ENCODE measurements at places on chromosomes 2 and 18.

GRCh38 chr2:191115804-191116203 is 35.0 kb downstream of the STAT4 start:
- no peak for DNase-seq

DNA sequence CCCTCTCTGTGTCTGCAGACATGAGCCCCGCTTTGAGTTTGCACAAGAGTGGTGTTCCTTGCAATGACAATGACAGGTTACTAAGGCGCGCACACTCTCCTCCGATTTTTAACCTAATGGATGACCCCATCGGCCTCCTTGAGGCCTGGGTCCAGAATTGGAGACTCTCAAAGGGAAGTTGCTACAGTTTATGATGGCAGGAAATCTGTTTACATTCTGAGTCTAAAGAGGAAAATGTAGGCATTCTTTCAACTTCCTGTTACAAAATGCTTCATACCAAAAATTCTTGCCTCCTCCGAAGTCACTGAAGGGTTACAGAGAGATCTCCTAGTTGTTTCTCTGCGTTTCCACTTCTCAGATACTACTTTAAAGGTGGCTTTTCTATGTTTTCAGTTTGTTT is 225.3 kb upstream of the AGAP1 start:
- no peak for DNase-seq

DNA sequence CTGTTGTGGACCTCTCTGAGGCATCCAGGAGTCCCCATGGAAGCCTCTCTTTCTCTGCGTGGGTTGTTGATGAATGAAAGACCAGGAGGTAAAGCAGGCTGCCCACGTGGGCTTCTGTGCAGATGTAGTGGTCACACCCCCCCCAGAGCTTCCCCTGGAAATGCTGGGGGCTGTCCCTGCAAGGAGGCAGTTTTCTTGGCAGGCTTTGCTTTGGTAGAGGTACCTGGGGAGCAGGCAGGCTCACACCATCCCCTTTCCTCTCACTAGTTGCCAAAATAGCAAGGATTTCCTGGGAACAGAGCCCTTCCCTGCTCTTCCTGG is 97.6 kb upstream of the MAP3K20 start:
- DNase-seq, result no peak

- no peak for DNase-seq
Observed at GRCh38 chr2:146246002-146246735, 1598.7 kb upstream of the ACVR2A start.

DNA sequence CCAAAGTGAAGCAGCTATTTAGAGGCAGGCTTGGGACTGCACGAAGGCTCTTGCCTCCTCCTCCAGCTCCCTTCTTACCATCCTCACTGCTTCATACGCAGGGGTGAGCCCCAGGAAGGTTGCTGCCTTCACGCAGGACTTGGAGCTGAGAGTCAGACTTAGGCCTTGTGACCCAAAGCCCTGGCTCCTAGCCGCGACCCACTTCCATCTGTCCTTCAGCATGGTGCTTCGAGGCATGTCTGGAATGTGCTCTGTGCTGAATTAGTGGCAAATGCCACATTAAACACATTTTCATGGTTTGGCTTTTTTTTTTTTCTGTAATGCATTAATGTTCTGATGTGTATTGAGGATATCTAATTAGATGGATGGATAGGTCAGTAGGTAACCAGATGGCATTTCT is 37.5 kb downstream of the ITGB1BP1 start:
- DNase-seq, result no peak

GRCh38 chr2:112869258-112869842 is 32.8 kb upstream of the IL1B start:
- DNase-seq, result no peak

DNA sequence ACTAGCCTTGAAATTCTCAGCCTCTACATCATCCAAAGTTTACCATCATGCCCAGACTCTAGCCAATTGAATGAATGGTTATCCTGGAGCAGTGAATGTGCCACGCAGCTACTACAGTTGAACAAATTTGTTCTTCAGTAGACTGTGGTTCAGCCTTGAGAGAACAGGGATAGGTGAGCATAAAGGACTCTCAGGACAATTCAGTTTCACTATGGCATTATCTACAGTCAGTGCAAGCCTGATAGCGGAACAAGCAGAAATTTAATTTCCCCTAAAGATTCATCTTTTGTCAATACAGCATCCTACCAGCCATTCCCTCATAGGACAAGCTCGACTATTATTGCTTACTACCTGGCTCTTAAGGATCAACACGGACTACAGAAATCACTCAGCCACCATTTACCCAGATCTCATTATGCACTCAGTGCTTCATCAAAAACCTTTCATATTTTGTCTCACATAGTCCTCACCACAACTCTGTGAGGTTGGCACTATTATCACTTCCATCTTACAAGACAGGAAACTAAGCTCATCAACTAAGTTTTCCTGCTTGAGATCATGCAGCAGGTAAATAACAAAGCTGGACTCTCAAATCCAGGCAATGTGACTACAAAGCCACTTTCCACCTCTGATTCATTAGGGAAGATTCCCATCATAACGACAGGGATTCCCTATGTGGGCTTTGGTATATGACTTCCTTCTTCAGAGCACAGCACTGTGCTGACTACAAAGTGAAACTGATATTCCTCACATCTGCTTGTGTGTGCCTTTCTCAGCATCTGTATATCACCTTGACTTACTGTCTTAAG is 181.5 kb upstream of the ACVR2A start:
- DNase-seq, result no peak

- no peak for DNase-seq
Observed at GRCh38 chr2:19174176-19174575, 184.2 kb downstream of the OSR1 start.

GRCh38 chr2:97761192-97761591 is 47.8 kb downstream of the ZAP70 start:
- DNase-seq, result no peak

DNA sequence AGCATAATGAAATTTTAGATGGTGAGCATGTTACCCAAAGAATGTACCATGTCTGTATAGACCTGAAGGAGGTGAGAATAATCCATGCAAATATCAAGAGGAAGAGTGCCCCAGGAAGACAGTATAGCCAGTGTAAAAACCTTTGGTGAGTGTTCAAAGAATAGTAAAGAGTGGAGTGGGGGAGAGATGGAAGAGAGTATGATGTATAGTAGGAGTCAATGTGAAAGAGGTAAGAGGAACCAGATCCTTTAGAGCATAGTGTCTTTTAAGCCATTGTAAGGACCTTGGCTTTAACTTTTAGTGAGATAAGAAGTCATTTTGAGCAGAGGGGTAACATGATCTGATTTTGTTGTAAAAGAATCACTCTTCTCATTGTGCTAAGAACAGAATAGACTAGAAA is 1052.3 kb upstream of the ZEB2 start:
- no peak for DNase-seq

- no peak for DNase-seq
Observed at GRCh38 chr18:26827581-26827980, 37.9 kb downstream of the AQP4 start.

- no peak for DNase-seq
Observed at GRCh38 chr2:69659941-69660483, 16.5 kb upstream of the AAK1 start.

DNA sequence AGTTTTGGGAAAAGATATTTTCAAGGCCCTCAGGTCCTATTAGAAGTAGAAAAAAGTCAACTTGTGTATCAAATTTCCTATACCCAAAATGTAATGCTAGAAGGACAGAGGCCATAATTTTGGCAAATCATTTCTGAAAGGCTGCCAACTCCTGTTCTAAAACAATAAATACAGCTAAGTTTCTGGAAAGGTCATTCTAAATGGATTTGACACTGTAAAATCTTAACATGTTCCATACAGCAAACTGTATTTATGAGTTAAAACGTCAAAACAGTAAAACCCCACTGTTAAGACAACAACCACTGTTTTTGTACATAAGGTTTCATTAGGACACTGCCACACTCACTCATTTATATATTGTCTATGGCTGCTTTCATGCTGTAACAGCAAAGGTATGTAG is 9.7 kb downstream of the FAM98A start:
- no peak for DNase-seq

DNA sequence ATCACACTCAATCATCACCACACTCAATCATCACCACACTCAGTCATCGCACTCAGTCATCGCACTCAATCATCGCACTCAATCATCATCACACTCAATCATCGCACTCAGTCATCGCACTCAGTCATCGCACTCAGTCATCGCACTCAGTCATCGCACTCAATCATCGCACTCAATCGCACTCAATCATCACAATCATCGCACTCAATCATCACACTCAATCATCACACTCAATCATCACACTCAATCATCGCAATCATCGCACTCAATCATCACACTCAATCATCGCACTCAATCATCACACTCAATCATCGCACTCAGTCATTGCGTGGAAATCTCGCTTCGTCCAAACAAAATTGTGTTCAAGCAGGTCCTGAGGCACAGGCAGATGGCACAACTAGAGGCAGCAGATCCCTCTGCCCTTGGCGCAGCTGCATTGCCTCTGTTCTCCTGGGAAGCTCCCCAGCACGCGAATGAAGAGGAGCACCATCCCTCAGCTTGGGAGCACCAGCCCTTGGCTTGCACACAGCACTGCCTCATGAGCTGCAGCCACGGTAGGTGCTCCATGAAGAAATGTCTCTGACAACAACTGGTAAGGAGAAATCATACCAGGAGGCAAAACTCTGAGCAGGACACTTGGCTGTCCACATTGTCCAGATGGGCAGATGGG is 108.1 kb downstream of the EIPR1 start:
- no peak for DNase-seq

- no peak for DNase-seq
Observed at GRCh38 chr2:21395366-21395765, 271.6 kb downstream of the TDRD15 start.

GRCh38 chr2:235160281-235160810 is 208.5 kb downstream of the SH3BP4 start:
- no peak for DNase-seq

DNA sequence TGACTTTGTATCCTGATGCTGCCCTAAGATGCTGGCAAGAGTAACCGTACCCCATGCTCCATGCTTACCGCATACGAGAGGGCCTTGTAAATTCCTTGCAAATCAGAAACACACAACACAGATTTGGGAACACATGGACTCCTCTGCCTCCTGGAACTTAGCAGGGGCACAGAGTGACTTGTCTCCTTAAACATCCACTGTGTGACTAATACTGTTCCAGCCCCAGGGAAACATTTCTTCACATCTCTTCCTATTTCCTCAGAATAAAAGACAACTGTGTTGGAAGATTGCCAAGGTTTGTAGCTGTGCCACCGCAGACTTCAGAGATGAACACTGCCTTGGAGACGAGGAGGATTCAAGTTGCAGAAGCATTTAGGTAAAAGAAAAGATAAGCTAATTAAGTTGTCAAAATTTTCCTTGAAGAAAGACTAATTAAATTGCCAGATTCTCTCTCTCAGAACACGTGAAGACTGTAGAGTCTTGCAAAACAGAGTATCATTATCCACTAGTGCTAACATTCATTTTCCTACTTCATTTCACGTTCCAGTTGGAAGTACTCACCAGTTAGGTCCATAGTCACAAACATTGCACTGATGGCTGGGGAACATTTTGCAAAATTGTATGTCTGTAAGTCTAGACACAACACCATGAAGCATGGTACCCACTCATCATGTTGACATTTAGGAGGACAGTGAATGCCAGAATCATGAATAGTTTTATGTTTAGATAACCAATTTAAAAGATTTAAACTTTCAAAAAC is 188.8 kb downstream of the TSN start:
- no peak for DNase-seq

GRCh38 chr2:83016343-83017110 is 1442.6 kb downstream of the SUCLG1 start:
- no peak for DNase-seq

DNA sequence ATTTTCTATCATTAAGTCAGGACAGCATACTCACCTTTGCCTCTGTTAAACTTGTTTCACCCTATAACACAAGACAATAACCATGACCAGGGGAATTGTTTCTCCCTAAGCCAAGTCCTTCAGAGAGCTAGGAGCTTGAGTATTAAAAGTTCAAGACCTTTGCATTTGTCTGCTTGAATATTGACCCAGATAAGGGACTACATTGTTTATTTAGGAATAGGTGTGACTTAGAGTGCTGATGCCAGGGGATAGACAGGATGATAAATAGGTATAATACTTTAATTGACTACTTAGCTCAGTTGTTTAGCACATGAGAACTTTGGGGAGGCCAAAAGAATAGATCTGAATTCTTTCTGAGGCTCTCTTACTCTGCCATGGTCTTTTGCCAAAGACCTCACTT is 185.8 kb downstream of the FMNL2 start:
- no peak for DNase-seq

GRCh38 chr18:37452015-37452414 is 113.6 kb downstream of the CELF4 start:
- no peak for DNase-seq

DNA sequence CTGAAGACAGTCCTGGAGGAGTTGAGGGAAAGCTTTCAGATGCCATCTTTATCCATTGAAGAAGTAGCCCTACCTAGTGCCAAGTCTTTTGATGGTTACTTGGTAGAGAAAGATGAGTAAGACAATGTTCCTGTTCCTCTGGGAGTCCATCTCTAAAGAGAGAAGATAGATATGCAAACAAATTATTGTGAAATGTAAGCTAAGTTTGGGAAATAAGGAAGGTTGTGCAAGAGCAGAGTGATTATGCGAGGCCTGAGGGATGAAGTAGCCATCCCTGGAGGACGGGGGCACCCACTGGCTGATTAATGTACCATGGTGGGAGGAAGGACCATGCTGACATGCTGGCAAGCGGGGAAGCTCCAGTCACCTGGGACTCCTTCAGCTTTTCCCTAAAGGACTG is 994 bp upstream of the DTNA start:
- no peak for DNase-seq

DNA sequence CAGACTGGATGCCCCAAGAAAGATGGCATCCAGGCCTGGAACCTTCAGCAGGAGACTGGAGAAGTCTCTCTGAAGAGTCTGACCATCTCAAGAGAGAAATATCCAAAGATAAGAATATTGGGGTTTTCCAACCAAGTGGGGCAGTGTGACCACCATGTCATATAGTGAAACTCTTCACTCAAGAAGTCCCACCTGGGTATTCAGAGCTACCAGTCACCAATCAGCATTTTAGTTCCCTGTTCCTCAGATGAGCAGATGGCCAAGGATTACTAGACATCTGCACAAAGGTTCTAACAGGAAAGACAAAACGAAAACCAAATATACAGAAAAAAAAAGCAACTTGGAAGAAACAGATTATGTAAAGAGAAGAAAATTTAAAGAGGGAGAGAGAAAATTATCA is 38.5 kb upstream of the CXCR4 start:
- no peak for DNase-seq

- no peak for DNase-seq
Observed at GRCh38 chr18:74516271-74517235, 17.7 kb upstream of the CNDP1 start.

DNA sequence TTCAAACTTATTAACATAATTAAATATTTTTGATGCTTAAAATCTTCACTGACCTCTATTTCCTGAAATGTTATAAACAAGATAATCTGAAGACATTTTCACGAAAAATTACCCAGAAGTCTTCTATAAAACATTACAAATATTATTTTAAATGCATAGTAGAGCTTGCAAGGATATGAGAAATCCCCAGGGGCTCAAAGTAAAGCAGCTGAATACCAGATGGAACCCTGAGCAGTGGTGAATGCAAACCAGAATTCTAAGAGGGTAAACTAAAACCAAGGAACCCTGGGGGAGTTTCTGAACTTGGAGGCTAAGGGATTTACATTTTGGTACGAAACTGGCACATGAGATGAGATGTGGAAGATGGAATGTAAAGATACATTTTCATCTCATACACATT is 83.6 kb downstream of the FSHR start:
- DNase-seq, result no peak

- DNase-seq, result no peak
Observed at GRCh38 chr18:58379443-58379842, 249.4 kb downstream of the ALPK2 start.

GRCh38 chr2:79984476-79984875 is 320.1 kb downstream of the LRRTM1 start:
- DNase-seq, result no peak

- no peak for DNase-seq
Observed at GRCh38 chr2:883260-883802, 67.3 kb upstream of the SNTG2 start.

Data from activated CD8-positive, alpha-beta memory T cell treated with anti-CD3 and anti-CD28 coated beads for 4 hours (primary cell).